Bronchial epithelial cell (primary cell): ENCODE measurements at places on chromosomes 11 and 22. TPM values are rescaled to one million over a fixed set of nuclear protein-coding genes. Genes with fewer than 3 reads are reported as not detected.

DNA sequence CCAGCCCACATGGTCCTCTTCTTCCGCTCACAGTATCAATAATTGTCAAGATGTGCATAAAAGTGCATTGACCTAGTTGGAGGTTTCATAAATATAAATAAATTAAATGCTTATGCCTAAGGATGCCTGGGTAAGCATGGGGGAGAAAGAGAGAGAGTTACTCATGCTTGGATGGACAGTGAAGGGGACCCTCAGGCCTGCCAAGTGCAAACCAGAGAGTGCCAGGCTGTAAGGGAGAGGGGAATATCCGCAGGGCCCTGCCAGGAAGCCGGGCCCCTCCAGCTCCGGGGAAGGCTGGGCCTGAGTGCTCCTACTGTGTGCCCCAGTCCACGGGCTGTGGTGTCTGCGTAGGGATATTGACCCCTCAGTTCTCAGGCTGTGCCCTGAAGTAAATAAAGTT is 214.6 kb downstream of the DSCAML1 start:
- DNase-seq = no peak

DNA sequence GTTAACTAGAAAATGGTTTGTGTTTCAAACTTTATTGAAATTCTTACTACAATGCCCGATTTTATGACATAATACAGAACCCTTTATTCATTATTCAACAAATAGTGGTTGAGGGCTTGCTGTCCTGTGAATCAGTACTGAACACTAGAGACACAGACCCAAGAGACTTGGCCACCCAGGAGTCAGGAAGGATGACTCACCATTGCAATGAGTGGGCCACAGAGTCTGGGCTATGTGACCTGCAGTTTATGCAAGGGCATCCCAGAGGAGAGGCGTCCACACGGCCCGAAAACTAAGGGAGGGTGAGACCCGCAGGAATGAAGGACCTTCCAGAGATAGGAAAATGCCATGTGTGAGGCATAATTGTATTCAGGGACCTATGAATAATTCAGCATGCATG is 143.8 kb upstream of the DDI1 start:
- DNase-seq = no peak

DNA sequence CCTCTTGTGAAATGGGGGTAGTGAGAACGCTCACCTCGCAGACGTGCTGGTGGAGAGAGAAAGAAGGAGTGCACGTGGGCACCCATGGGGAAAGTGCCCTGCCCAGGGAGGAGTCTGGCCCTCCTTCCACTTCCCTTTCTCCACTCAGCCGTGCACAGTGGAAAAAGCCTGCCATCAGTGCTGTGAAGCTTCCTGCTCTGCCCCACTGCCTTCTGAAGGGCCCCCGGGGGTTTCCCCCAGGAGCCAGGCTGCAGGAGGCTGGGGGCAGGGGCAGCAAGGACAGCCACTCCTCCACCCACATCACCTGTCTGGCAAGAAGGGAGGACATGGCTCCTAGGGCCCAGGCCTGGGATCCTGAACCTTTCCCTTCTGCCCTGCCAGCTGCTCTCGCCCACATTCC is 7.6 kb downstream of the TP53I11 start:
- DNase-seq = no peak

- DNase-seq = no peak
Observed at GRCh38 chr11:2759228-2760195, 59.7 kb upstream of the KCNQ1OT1 start.

GRCh38 chr11:128523641-128524040 is 63.7 kb downstream of the ETS1 start:
- peak; percentile 73 for DNase-seq

GRCh38 chr11:12786450-12786849 is 112.2 kb downstream of the TEAD1 start:
- no peak for DNase-seq

- DNase-seq = peak; percentile 92
Observed at GRCh38 chr22:19109198-19110063, 12.8 kb downstream of the DGCR2 start.

GRCh38 chr11:113697756-113698407 is 8.2 kb downstream of the TMPRSS5 start:
- peak; percentile 33 for DNase-seq

DNA sequence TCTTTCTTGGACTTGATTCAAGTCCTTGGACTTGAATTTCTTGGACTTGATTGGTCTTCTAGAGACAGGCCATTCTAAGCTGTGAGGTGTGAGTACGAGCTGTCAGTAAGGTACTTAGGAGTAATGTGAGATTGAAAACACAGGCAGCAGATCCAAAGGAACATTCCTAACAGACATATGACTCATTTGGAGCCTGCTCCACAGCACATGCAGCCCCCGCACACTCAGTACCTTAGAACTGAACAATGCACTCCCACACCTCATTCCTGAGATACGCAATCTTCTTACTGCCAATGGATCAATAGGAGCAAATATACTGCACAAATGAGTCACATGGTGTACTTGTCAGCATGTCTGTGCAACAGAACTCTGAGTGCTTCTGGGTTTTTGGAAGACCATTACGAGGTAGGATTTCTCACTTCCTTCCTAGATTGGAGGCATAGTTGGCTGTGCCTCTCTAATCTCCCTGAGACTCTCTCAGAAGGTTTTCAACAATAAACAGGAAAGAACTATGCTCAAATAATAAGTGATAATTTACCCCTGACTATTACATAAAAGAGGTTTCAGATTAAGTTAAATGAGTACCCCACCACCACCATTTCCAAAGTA is 243.1 kb downstream of the KCNA4 start:
- DNase-seq = peak; percentile 99

SMC1B gene
- total RNA-seq = not detected in 2 replicates

CRACR2B gene
- total RNA-seq = 0.51 and 0.53 TPM in 2 replicates

GSTT4 gene
- not detected in 2 replicates for total RNA-seq

UBQLNL gene
- under 0.01 TPM in 1 of 2 replicates, not detected in the other for total RNA-seq

NFAM1 gene
- total RNA-seq = not detected in 2 replicates

F2 gene
- 0.26 and 0.38 TPM in 2 replicates for total RNA-seq

MAJIN gene
- not detected in 2 replicates for total RNA-seq

RAC2 gene
- 2.6 and 6.3 TPM in 2 replicates for total RNA-seq

LUZP2 gene
- under 0.01 TPM in 1 of 2 replicates, not detected in the other for total RNA-seq
